Karpas-422 (cell line): ENCODE measurements at places on chromosomes 1 and 21.
A peak's percentile ranks its signal among the peaks of the same experiment; 100 is the strongest.

- DNase-seq, result no peak
Observed at GRCh38 chr1:225825607-225826007, 15.7 kb downstream of the EPHX1 start.

DNA sequence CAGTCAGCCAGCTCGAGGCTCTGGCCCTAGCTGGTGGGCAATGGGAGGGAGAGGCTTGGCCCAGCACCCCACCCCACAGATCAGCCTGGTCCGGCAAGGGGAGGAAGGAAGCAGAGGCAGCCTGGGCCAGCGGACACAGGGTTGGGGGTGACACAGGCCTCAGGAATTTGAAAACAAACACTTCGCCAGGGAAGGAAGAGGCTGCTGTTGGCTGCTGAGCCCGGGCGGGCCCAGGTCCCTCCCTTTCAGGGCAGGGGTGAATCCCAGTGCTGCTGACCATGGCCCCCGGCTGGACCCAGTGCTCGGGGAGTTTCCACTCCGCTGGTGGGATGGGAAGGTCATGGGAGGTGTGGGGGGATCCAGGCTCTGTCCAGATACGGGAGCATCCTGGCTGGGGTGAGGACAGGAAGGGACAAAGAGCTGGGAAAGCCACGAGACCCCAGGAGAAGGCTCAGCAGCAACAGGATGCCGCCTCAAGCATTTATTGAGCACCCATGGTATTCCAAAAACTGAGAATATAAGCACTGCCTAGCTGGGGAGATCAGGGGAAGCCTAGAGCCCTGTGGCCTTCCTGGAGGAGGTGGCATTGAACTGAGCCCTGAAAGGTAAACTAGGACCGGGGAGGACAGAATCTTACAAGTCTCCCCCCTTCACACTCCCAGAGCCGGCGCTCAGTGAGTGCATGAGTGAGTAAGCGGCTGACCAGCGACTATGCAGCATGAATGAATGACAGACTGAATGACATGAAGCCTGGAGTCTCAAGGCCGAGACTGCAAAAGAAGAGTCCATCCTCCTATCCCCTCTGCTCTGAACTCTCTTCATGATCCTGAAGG is 26.2 kb upstream of the EPHA2 start:
- DNase-seq, result no peak

DNA sequence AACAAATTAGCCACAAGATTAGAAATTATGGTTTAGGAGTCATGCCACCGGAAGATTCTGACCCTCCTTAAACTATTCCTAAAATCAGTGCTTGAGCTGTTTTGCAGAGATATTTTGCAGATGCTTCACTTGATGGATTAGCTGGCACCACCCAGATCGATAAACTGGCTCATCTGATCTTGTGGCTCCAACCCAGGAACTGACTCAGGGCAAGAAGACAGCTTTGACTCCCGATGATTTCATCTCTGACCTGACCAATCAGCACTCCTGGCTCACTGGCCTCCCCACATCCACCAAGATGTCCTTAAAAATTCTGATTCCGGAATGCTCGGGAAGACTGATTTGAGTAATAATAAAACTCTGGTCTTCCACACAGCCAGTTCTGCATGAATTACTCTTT is 221.6 kb downstream of the RHOU start:
- DNase-seq, result no peak

DNA sequence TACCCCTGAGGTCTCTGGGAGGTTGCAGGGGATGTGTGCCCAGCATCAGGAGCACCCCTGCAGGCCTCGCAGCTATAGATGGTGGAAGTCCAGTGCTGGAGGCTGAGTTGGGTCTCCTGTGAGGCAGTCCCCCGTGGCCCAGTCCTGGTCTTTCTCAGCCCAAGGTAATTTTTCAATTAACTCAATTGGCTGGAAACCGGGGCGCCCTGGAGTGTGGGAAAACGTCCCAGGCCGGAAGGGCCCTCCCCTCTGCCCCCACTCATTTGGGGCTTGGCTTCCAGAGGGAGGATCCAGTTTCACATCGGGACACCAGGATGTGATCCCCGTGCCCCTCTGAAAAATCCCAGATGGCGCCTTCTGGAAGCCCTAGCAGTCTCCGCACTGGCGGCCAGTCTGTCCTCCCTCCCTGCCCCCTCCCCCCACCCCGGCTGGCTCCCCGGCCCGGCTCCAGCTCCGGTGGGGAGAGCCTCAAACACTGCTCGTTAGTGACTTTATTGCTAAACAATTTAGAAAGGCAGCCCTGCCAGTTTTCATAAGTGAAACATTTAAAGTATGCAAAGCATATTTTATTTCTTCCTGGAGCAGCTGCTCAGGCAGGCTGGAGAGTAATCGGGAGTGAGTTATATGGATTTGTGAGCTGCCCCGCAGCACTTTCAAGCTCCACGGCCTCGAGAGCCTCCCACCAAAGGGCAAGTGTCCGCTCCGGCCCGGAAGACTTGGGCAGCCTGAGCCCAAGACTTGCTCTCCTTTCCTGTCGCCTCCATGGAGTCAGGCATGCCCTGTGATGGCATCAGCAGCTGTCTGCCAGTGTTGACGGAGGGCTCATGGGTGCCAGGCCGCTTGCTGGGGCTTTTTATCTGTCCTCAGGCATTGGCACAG is 208.2 kb upstream of the TMEM51 start:
- no peak for DNase-seq

GRCh38 chr1:33122483-33123178 is 41.7 kb downstream of the AZIN2 start:
- no peak for DNase-seq

DNA sequence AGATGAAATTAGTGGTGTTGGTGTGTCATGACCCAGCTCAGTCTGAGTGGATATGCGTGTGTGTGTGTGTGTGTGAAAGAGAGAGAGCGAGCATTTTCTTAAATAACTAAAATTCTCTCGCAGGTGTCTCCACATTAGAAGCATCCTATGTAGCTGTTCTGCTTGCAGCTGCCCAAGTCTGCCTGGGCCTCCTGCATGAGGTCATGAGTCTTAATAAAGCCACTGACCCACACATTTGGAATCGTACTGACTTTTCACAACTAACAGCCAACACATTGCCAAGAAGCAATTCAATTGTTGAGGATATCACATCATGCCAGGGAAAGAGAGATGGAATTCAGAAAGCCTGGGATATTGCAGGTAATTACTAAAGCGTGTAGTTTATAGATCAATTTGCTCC is 238.2 kb upstream of the AJAP1 start:
- no peak for DNase-seq

DNA sequence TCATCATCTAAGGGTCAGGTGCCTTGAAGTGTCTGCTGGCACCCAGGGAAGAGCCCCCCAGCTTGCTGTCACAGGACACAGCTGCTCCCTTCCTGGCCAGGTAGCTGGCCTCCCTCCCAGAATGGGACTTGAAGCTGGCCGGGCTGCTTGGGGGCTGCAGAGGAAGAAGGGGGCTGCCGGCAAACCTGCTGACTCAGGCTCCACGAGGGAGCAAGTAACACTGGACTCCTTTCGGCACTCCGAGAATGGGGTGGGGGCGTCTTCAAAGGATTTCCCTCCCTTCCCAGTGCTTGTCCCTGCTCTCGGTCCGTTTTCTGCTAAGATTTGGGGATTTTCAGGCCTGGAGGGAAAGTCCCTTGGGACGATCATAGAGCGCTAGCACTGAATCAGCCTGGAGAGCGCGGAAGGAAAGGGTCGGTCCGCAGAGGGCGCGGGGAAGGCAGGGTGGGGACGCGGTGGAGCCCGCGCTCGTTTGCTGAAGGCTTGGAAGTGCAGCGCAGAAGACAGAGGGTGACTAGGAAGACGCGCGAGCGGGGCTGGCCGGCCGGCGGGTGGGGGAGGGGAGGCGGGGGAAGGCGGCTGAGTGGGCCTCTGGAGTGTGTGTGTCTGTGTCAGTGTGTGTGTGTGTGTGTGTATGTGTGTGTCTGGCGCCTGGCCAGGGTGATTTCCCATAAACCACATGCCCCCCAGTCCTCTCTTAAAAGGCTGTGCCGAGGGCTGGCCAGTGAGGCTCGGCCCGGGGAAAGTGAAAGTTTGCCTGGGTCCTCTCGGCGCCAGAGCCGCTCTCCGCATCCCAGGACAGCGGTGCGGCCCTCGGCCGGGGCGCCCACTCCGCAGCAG is at the start of gene CSF1:
CSF1 (plus strand) TSS at position 727 of the 840 bp plus-strand sequence. CDS start 175 bp downstream, outside the sequence.
- no peak for DNase-seq

- DNase-seq, result no peak
Observed at GRCh38 chr1:31781138-31781755, 17.1 kb upstream of the ADGRB2 start.

DNA sequence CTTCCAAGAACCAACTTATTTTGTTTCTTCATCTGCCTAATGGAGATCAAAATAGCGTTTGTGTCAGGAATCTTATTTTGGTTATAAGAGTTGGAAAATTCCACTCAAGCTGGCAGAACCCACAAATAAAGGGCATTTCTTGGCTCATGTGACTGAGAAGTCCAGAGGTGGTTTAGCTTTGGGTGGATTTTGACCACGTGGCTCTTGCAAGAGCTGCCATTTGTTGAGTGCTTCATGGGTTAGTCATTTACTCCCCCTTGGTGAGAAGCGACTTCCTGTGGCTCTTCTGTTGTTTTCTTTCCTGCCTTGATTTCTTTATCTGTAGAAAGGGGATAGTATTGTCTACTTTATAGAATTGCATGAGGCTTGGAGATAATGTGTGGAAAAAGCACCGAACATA is 9.5 kb upstream of the RNF186 start:
- DNase-seq, result no peak

GRCh38 chr1:32100807-32101708 is 6.8 kb upstream of the KPNA6 start:
- peak; percentile 17 for DNase-seq

- no peak for DNase-seq
Observed at GRCh38 chr1:185207980-185208602, 51.1 kb downstream of the SWT1 start.

DNA sequence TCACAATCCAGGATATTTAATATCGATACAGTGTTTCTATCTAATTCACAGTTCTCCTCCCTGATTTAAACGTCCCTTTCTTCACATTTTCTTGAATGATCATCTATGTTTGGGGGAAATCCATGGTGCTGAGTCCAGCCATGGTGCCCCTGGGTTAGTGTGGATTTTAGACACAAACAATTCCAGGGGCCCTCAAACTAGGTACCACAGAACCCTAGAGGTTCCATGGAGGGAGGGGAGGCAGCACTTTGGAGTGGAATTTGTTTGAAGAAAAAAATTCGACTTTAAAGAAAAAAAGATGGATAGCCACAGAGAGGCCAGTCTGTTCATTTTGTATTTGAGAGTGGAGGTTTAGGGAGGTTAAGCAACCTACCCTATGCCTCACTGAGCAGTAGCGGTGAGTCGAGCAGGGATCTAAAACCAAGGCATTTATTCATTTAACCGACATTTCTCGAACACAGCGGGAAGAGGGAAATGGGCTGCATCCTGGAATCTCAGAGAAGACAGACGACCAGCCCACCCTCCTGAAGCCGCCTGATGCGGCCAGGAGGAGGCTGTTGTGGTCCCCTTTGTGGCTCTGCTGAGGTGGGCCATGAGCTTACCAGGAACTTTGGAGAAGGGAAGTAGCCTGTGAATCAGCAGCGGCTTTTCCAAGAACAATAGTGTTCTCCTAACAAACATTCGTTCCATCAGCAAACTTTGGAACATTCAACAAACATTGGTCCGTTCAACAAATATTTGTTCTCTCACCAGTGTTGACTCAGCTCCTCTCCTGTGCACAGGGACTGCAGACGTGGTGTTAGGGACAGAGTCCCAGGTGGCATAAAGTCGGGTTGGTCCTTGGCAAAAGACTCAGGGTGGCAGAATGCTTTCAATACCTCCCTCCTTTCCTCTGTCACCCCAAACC is 103.5 kb upstream of the ZBTB40 start:
- DNase-seq, result peak; percentile 36

GRCh38 chr1:6090996-6091822 is 45.5 kb downstream of the KCNAB2 start:
- DNase-seq, result no peak

DNA sequence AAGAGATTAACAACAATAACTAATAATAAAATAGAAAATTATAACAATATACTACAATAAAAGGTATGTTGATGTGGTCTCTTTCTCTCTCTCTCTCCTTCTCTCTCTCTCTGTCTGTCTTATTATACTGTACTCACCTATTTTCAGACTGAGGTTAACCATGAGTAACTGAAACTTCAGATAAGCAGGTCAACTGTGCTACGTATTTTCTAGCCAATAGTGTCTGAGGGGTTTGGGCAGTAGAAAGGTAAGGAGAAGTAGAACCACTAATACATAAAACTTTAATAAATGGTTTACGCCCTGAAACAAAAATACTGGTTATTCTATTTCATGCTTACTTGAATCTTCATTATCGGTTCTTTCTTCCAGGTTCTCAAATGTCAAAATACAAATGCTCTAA is 71.0 kb upstream of the LRRC53 start:
- DNase-seq, result no peak

- DNase-seq, result no peak
Observed at GRCh38 chr1:41862384-41863221, 56.1 kb downstream of the HIVEP3 start.

DNA sequence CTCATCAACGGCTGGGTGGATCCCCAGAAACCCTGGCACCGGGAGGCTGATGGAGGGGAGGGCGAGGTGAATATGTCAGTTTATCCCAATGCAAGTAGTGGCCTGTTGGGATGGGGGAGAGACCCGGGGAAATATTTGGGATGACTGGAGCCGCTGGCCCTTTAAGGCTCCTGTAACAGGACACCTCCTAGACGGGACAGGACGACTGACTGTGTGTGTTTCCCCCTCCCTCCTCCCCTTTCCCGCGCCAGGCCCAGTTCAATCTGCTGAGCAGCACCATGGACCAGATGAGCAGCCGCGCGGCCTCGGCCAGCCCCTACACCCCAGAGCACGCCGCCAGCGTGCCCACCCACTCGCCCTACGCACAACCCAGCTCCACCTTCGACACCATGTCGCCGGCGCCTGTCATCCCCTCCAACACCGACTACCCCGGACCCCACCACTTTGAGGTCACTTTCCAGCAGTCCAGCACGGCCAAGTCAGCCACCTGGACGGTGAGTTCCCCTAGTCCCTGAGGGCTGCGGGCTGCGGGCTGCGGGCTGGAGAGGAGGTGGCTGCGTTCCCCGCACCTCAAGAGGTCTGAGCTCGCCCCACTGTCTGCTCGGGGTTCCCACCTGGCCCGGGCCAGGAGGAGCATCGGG is 44.8 kb upstream of the CCDC27 start:
- no peak for DNase-seq

- DNase-seq, result no peak
Observed at GRCh38 chr1:101431956-101432510, 195.2 kb downstream of the S1PR1 start.

- no peak for DNase-seq
Observed at GRCh38 chr1:207883660-207884250, 27.2 kb downstream of the CD34 start.

GRCh38 chr1:59718064-59718988 is 96.4 kb upstream of the HOOK1 start:
- peak; percentile 61 for DNase-seq
